AG09319 (cell line): ENCODE measurements at places on chromosomes 3 and 15.

DNA sequence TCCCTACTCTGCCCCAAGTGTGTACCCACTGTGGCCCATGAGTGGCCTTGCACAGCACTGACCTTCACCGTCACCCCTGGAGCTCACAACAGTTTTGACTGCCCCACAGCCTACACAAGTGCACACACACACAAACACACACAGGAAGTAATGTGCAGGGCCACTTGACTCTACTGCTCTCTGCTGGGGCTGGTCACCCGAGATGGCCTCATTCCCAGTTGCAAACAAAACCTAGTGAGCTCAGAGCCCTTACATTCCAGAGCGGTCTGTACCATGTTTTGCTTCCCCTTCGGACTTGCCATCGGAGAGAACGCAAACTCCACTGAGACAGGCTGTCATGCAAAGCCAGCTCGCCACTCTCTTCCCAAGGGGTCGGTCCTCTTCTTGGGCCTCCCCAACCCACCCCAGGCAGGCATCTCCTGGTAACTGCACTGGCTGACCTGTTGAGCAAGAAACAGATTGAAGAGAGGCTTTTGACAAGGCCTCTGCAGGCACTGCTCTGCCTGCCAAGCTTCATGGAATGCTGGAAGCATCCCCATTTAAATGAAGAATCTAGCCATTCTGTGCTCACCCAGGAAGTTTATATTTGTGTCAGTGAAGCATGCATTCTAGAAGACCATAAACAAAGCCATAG, 232.0 kb upstream of the IGF1R start:
- no peak for DNase-seq

GRCh38 chr15:28896951-28897350, 11.2 kb downstream of the APBA2 start:
- peak; percentile 45 for DNase-seq

DNA sequence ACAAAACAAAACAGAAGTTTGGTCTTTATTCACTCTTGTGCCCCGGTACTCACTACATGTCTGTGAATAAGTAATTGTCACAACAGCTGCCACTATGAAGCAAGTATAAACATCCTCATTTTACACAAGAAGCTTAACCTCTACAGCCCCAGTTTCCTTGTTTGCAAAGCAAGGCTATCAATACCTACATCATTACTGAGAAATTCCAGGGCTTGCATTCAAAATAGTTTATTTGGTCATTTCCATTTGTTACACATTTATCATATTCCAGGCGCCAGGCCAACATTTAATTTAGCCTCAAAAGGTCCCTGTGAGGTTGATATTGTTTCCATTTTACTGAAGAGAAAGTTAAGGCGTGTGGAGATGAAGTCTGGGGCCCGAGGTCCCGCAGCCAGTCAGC, 161.4 kb upstream of the LRTM1 start:
- no peak for DNase-seq

GRCh38 chr3:188978421-188979171, 193.2 kb upstream of the TPRG1 start:
- no peak for DNase-seq

DNA sequence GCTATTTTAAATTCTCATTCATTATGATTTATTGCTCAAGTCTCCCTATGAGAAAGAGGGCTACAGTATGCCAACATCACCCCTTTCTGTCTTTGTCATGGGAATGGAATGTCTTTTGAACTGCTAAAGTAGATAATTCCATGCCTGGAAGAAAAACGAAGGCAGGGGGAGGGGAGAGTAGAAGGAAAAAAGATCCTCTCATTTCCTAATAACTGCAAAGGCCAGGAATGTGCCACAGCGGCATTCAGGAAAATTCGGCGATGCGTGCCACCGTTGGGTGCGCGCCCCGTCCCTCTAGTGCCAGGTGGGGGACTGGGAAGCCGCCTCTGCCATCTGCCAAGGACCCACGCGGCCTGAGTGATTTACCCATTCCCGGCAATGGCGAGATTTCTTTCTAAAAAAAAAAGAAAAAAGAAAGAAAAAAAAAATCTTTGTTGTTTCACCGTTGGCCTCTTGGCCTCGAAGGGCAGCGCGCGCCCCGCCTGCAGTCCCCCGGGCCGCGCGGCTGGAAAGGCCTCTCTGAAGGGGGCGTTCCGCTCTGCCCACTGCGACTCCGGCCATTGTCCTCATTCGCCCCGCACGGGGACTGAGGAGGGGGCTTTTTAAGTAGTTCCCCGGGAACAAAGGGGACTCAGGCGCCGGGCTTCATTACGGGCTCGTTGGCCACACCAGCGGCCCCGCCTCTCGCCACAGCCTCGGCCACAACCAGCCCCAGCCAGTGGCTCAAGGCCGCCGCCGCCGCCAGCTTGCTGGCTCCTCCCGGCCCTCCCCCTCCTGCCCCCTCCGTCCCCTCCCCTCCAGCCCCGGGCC, 54.5 kb downstream of the CPN2 start:
- peak; percentile 40 for DNase-seq

GRCh38 chr15:88250826-88251225, 5.7 kb downstream of the NTRK3 start:
- DNase-seq, result no peak

DNA sequence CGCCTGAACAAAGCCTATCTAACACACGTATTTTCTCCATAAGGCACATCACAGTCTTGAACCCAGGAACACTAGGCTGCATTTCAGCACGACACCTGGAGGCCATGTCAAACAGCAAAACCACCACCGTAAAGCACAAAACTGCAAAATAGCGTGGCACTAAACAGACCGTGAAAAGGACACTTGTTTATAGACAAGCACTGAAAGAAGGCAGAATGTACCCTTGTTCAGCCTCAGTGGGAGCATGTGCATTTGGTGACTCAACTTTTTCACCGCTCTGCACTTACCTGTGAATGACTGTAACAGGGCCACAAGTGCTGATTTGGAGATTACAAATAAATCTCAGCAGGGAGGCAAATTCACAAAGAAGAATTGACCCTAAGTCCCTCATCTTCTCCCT, 80.8 kb downstream of the ISG20 start:
- no peak for DNase-seq
